CD4-positive, alpha-beta T cell treated with Interleukin-4 for 4 hours (primary cell): ENCODE measurements at places on chromosomes 12 and 14.

DNA sequence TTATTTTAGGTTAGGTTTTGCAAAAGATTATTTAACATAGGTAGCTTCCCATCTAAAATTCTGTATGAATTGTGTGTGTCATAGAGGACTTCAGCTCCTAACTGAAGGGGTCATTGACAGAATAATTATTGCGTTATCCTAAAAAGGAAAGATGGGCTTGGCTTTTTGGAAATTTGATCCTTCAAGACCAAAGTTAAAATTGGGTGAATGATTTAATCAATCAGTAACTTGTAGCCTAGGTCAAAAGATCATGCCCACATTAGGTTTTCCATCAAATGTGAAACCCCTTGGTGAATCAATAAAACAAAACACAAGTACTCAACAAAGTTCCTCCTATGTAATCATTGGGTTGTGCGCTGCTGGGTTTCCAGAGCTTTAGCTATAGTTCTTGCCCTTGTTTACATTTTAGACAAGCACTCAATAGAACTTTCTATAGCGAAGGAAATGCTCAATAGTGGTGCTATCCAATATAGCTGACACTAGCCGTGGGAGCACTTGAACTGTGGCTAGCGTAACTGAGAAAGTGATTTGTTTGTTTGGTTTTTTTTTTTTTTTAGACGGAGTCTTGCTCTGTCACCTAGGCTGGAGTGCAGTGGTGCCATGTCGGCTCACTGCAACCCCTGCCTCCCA lies 37.6 kb upstream of the ARHGAP5 start:
- DNase-seq, result no peak

- no peak for DNase-seq
These were observed 122.0 kb downstream of the AACS start for GRCh38 chr12:125187148-125187745.

DNA sequence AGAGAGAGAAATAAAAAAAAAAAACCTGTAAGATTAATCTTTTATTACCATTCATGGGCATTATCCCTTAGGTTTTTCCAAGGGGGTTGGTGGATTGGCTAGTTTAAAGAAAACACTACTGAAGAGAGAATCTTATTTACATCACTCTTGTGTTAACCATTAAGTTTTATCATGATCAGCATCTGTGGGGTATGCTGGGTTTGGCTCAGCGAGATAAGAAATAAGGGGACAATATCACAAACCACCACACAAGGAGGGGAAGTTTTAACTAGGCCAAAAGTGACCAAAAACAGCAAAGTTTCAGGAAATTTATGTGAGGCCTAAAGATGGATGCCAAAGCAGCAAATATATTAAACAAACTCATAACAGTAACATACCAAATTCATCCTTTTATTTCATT lies 548.6 kb downstream of the SLC16A7 start:
- no peak for DNase-seq

DNA sequence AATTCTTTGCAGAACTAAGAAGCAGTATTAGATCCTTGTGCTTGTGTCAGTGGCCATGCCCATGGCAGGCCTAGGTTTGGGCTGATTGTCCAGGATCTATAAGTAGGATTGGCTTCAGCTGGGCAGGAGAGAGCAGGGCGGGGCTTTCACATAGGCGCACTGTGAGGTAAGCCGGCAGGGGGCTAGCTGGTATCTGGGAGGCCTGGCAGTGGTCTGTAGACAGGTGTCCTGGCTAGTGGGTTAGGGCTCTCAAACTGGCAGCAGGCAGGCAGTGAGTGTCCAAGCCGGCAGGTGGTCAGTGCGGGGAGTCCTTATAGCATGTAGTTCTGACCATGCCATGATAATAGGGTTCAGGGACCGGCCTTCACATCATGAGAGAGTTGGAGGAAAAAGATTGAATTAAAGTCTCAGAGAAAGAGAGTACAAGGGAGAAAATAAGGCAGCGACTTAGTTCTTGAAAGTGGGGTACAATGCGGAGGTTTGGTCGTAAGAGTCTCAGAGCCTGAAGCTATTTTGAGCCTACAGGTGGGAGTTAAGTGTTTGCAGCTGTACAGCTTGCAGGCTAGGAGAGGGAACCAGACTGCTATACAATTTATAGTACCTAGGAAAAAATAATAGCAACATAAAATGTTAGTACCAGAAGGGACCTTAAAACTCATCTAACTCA lies 137.4 kb downstream of the TPH2 start:
- no peak for DNase-seq

DNA sequence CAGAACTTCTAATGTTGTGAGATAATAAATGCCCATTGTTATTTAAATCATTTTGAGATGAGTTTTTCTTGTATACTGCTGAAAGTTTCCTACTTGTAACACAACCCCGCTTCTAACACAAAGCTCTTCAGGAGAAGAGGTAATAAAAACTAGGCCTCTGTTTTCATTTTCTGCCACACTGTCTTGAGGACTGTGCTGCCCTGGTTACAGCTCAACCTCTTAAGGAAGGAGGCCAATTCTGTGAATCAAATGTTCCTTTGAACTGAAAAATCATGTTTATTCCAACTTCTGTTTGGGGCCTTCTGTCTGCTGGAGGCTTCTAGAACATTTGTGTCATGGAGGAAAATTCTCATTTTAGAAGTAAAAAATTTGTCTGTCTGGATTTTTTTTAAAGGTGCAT lies 100.3 kb downstream of the LRIG3 start:
- DNase-seq, result no peak

- peak; percentile 84 for DNase-seq
These were observed 2.5 kb downstream of the PTPN6 start for GRCh38 chr12:6953442-6954315.

DNA sequence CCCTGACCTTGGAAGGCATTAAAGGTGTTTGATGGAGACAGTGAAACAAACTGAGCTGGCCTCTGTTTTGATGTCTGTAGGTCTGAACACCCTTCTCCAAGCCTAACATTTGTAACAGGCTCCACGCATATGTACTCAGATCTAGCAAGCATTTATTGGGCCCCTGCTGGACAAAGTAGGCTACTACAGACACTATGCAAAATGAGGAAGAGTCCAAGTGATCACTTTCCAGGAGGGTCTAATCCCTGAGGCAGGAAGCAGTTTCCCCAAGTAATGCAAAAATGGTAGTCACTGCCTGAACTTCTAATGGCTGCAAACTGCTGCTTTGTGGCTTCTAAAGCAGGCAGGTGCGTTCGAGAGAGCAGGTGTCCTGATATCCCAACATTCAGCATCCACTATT lies 405.8 kb downstream of the MED13L start:
- no peak for DNase-seq

DNA sequence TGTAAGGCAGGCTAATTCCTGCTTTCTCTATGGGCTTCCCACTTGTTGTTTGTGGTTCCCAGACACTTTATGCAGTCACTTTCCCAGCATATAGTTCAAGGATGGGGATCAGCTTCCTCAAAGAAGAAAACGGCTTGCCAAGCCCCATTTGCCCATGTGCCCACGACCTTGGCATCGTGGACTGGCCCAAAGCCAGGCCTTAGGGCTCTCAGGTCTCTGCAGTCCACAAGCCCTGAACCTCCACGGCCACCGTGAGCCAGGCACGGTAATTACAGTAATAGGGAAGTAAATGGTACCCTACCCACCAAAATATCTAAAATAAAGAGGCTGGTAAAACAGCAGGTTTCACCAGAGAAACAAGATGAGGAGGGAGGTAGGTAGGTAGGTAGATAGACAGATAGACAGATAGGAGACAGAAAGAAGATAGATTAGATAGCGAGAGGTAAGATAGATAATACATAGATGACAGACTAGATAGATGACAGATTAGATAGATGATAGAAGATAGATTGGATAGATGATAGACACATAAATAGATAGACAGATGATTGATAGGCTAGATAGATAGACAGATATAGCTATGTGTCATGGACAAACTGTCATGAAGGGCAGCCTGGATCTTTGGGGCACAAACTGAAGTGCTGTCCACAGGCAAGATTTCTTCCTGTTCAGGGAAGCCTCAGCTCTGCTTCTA lies 163.1 kb downstream of the SLC15A4 start:
- no peak for DNase-seq

GRCh38 chr12:666066-666465 lies 2.8 kb upstream of the NINJ2 start:
- no peak for DNase-seq

- no peak for DNase-seq
These were observed 66.1 kb downstream of the WASHC3 start for GRCh38 chr12:101995684-101996083.

DNA sequence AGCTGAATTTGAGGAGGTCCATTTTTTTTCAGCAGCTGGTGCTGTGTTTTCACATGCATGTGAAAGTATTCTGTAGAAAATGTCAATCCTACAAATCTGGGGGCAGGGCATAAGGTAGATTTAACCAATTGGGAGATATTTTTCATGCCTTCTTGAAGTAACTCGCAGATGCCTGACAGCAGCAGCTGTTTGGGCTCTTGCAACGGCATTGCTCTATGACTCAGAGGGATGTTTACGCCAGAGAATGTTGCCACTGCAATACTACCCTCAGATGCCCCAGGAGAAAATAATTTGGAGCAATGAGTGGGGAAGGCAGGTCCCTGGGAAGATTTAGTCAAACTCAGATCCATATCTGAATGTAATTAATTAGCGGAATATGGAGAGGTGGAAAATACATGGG lies 42.5 kb upstream of the MYBPC1 start:
- no peak for DNase-seq

GRCh38 chr12:67697443-67697842 lies 48.9 kb downstream of the DYRK2 start:
- peak; percentile 71 for DNase-seq

- no peak for DNase-seq
These were observed 2.0 kb upstream of the ANG start for GRCh38 chr14:20686386-20687143.

DNA sequence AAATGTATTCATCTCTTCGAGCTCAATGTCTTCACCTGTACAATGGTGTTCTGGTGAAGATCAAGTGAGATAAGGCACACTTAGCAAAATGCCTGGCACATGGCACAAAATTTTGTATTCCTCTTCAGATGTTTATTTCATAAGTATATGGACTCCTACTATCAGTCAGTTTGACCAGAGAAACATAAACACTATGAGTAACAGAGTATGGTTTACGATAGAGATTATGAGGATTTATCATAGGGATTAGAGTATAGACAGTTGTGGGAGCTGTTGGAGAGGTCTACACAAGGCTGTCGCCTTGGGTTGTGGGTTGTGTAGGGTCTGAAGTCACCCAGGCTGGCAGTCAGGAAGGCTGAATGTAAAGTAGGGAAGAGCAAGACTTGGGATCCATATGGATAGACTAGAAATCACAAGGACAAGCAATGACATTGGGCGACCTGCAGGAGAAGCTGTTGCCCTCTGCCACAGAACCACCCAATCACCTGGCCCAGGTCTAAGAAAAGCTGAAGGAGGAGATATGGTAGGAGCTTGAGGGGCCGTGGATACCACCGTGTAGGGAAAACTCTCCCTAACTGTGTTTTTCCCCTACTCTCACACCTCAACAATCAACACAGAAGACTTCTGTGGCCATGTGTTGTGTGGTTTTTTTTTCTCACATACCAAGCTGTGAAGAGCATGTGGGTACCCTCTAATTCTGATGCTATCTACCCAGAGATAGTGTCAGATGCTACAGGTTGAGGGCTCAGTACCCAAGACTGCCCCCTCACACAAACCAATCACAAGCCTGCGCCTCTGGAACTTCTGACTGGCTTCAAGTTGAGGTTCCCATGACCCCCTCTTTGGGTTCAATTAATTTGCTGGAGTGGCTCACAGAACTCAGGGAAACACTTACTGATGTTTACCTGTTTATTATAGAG lies 27.2 kb upstream of the RESF1 start:
- DNase-seq, result peak; percentile 49

DNA sequence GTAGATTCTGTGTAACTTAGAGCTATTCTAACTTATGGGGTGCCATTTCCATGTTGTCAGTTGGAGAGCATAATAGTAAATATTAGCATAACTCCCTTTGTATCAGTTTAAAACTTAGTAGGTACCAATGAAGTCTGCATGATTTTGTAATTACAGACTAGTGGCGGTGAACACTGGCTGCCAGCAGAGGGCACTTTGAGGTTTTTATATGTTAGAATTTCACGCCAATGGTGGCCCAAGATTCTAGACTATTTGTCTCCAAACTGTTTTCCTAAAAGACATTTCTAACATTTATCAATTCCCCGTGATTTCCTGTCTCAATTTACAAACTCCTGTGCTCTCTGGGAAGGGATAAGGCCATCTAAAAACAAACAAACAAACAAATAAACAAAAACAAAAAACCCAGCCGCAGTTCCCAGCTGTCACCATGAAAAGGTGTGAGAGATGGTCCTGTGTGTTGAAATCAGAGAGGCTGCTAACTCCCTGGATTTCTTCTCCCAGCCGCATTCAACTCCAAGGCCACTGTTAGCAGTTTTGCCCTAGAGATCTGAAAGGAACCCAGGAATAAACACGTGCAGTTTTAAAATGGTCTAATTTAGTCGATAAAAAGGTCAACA lies 57.6 kb downstream of the BRMS1L start:
- DNase-seq, result peak; percentile 11

DNA sequence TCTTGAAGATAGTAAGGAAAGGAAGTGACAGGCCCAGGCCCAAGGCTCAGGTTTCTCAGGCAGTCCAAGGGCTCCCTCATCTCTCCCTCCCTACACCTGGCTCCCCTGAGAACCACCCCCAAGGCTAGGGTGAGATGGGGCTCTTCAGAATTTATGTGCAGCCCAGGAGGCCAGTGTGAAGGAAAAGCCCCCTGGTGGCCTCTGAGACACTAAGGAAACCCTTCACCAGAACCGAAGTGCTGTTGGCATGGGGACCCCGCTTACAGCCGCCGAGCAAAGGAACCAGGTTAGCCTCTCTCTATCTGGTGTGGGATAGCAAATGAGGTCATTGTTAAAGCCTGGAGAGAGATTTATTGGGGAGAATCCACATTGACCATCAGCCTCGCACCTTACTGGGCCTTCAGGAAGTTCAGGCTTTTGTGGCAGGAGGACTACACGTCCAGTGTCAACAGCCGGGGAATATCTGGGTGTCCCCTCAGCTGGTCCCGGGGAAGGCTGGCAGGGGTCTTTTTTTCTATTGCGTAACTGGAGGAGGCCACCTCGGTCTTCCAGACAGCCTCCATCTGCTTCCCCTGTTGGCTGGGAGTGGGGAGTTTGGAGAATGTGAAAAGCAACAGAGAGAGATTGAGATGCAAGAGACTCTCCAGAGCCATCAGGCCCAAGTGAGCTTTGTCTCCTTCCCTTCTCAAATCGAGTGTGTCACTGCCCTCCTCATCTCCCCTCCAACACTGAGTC lies 18.1 kb downstream of the FAM186B start:
- DNase-seq, result no peak

- no peak for DNase-seq
These were observed 23.9 kb downstream of the SLC7A7 start for GRCh38 chr14:22791301-22791700.

DNA sequence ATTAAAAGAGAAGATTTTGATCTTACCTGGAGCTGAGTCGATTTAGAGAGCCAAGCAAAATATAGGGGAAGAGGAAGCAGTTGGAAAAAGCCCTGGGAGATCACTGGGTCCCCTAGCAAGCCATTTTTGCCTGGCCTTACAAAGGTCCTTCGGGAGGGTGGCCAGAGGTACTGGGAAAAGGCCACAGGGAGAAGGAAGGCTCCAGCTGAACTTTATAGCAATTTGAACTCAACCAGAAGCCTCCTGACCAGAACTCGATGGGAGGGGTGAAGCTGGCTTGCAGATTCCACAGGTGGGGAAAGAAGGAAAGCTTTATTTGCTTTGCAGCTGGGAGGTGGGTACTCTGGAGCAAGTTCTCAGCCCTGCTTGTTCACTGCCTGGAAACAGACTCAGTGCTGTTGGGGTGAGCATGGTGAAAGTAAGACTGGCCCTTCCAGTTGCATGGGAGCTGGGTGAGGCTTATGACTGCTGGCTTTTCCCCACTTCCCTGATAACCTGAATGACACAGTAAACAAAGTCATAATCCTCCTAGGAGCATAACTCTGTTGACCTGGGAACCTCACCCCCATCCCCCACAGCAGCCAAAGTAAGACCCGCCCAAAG lies 855.8 kb downstream of the FSCB start:
- DNase-seq, result no peak

- no peak for DNase-seq
These were observed 3.9 kb downstream of the ANKRD33 start for GRCh38 chr12:51891843-51892242.
